ENCODE measurements at places on chromosomes 6 and 20.

- DNase-seq: no peak
Measured at GRCh38 chr20:61940491-61940890, 125.2 kb downstream of the TAF4 start.

- peak; percentile 30 for DNase-seq
Measured at GRCh38 chr6:123333000-123333756, 303.6 kb downstream of the TRDN start.

DNA sequence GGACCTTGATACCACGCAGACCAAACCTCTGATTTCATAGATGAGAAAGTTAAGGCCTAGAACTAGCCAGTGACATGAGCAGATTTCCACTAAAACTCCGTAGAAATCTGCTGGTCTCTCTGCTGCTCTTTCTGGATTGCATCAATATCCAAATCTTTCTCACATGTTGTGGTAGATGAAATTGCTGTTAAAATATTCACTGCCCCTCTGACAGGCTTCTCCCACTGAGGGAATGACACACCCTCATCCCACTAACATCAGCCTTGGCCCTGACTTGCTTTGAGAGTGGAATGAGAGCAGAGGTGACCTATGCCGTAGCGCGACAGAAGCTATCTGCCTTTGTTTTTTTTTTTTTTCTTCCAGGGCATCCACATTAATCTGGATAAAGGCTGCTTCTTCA, 20.4 kb upstream of the EXOC2 start:
- no peak for DNase-seq

- no peak for DNase-seq
Measured at GRCh38 chr20:62533591-62534495, 58.0 kb upstream of the GATA5 start.

- no peak for DNase-seq
Measured at GRCh38 chr6:93675856-93676417, 256.6 kb upstream of the EPHA7 start.

- DNase-seq: no peak
Measured at GRCh38 chr20:18983796-18984195, 170.2 kb downstream of the SCP2D1 start.

GRCh38 chr20:33130568-33131061, 37.3 kb upstream of the BPIFA2 start:
- peak; percentile 51 for DNase-seq

DNA sequence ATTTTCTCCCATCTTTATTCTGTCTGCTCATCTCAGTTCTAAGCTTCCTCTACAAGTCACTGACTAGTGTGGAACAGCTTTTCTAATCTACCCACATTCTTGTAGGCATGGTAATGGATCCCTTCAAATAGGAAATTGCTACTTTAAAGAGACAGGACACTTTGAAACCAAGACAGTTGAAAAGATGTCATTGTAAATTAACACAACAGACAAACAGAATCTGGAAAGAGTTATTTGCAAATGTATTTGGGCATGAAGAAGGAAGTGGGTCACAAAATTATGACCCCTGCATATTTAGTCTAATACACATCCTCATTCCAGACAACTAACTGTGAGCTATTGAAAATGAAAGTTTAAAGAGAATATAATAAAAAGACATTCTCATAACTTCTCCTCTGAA, 298.2 kb upstream of the MARCKS start:
- DNase-seq: peak; percentile 40

GRCh38 chr6:160117137-160117536, 4.5 kb upstream of the SLC22A1 start:
- DNase-seq: no peak

DNA sequence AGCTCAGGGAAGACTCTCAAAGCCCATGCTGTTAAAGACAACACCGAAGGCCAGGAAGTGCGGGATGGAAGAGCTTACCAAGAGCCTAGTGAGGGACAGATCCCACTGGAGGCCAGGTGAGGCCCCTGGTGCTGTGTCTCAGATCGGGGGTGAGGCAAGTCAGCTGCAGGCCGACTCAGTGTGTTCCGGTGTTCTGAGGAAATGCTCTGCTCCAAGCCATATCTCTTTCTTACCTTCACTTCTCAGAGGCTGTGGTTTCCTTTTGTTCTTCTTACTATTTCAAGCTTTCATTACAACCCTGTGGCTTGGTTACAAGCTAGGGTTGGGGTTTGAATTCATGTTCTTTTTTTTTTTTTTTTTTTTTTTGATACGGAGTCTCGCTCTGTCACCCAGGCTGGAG, 114.3 kb upstream of the ZFP64 start:
- no peak for DNase-seq

DNA sequence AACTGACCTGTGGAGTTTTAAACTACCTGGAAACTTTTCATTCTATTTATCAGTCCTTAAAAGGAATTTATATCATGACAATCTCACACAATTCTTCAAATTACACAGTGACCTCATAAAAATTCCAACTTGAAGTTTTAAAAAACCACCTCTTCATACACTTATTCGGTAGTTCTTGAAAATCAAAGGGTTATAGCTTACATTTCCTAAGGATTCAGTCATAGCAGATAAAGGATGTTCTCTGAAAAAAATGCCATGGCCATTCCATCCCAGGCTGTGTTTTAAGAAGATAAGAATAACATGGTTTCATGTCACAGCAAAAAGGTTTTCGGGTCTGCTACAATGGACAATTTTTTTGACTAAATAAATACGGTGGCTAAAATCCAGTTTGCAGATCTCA, 41.2 kb downstream of the GOPC start:
- DNase-seq: no peak

DNA sequence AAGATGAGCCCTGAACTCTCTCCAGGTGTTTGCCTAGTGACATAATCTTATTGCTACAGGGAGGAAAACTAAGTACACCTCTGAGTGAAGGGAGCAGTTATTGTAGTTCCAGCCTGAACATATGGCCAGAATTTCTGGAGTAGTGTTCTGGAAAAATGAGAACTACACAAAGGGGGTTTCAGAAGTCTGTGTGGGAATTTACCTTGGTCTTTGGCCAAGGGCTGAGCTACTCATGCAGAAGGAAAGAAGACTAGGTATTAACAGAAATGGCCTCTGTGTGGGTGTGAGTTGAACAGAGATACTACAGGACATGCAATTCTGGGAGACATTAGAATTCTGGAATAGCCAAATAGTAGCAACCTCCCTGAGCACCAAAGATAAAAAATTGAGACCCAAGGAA, 1009.7 kb upstream of the GJE1 start:
- no peak for DNase-seq

Measured in fibroblast of mammary gland (primary cell).